ENCODE measurements at places on chromosomes 1 and 21.

GRCh38 chr1:241357366-241358340, 648 bp upstream of the RGS7 start:
- DNase-seq, result no peak

- peak; percentile 76 for DNase-seq
Measured at GRCh38 chr1:183841950-183842794, 37.3 kb downstream of the RGL1 start.

DNA sequence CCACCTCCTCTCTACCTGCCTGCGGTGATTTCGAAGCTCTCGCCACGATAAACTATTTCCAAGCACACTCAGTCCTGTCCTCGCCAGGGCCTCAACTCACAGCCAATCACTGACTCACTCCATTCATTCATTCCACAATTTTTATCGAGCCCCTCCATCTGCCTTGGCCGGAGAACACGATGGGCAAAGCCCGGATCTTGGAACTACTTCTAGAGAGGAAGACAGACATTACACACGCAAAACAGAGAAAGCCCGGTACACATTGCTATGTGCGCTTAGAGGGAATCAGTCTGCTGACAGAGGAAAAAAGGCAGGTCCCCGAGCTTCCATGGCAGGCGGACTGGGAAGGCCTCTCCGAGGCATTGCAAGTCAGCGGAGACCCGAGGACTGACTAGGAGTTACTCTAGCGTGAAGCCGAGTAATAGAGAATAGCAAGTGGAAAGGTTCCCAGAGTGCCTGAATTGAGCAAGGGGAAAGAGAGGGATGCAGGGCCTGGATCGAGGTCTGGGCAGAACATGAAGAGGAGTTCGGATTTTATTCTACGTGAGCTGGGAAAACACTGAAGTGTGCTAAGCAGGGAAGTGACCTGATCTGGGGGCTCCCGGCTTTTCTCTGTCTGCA, 54.2 kb upstream of the DNAJC6 start:
- peak; percentile 31 for DNase-seq

DNA sequence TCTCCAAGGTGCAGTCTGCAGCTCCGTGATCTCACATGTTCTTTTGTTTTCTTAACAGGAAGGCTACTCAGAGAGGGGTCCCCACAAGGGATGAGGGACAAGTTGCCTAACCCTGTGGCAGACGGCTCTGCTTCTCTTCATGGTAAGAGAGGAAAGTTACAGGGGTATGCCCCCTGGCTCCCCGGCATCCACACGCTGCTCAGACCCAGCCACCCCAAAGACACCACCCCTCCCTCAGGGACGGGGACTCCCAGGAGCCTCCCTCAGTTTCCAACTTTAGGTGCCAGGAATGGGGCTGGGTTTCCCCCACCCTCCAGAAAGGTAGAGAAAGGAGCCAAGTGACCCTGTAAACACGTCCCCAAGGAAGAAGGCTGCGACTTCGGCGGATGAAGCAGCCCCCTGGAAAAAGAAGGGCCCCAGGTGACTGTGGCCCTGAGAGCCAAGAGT, 19.7 kb downstream of the OPTC start:
- DNase-seq, result no peak

GRCh38 chr1:86380257-86380861, 15.8 kb downstream of the ODF2L start:
- DNase-seq, result peak; percentile 76

- no peak for DNase-seq
Measured at GRCh38 chr21:36830100-36830499, 131.2 kb downstream of the SIM2 start.

GRCh38 chr1:17045634-17046333, 8.0 kb downstream of the SDHB start:
- peak; percentile 69 for DNase-seq

GRCh38 chr1:74504933-74505512, 7.4 kb downstream of the LRRC53 start:
- no peak for DNase-seq

DNA sequence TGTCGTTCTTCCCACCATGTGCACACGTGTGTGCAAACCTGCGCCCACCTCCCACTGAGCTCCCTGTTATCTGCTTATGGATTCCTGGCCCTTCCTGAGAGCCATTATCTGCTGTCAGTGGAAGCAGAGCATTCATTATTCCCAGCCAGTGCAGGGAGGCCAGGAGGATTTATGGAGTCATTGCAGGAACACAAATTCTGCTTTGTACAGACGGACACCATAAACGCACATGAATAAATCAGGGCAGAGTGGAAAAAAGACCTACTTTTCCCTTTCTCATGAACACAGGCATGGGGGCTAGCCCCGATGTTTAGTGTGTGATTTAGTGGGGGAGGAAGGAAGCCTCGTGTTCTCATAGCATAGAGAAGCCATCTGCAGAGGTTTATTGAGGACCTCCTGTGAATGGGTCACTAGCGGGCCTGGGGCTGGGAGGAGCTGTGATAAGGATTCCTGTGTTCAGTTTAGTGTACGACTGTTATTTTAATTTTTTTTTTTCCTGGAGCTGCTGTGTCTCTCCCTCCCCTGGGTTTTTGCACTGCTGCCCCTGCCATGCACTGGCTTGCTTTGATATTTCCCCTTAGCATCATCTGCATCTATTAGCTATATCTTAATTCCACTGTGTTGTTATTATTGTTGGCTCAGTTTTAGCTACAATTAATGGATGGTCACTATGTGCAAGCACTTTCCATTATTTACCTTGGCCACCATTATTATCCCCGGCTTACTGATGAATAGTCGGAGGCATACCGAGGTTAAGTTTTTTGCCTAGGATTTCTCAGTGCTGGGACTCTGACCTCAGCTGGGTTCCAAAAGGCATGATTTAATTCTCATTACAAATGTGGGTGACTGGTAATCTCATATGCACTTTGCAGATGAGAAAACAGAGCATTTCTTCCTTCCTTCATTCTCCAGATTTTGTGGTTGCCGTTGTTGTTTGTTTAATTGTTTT, 33.0 kb downstream of the HUNK start:
- no peak for DNase-seq

DNA sequence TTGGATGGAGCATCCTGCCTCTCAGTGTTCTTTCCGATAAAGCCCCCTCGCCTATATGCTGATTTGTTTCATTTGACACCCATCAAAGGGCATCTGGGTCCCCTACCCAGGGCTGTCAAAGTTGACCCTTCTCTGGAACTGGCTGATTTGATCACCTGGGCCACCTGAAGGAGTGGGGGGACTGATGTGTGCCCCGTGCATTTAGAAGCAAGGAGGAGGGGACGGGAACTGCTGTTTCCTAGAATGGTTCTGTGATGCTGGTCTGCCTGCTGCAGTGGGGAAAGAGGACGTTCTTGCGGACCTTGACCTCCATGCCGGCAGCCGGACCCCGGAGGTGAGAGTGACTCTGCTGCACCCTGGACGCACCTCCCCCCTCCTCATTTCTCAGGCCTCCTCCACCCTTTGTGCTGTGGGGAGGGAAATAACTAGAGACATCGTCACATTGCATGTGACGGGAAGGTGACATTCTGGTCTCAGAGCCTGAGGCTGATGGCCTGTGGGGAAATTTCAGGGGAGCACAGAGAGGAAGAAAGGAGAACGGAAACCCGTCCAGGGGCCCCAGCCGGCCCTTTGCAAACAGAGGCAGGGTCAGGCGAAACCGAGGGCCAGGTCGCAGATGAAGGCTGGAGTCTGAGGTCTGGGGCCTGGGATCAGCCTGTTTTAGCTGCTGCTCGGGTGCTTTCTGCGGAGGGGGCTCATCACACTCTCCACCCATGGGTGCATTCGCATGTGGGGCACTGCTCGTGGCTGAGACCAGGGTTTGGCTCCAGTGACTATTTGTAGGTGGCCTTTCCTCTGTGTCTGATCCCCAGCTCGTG, 25.7 kb downstream of the CRYAA start:
- DNase-seq, result no peak

DNA sequence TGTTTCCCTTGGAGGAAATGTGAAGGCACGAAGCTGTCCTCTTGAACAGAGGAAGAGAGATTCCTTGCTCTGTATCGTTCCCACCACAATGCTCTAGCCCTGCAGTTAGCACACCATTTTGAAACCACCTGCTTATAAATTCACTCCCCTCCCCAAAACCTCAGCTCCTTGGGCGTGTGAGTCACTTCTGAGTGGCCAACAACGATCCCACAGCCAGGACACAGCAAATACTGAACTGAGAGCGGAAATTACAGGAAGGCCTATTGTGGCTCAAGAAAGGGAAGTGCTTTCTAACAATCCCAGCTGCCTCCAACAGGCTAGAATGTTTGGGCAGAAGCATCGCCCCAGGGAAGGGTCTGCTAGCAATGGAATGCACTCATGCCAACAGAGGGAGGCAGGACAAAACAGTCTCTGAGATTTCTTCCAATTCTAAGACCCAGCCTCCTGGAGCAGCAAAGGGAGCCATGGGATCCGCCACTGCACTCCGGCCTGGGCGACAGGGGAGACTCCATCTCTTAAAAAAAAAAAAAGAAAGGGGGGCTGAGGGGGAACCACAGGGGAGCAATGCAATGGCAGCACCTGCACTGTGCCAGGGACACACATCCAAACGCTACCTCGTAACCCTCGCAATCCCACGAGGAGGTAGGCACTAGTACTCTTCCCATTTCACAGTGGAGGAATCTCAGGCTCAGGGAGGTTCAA, 1.9 kb downstream of the TMEM53 start:
- DNase-seq, result peak; percentile 93

DNA sequence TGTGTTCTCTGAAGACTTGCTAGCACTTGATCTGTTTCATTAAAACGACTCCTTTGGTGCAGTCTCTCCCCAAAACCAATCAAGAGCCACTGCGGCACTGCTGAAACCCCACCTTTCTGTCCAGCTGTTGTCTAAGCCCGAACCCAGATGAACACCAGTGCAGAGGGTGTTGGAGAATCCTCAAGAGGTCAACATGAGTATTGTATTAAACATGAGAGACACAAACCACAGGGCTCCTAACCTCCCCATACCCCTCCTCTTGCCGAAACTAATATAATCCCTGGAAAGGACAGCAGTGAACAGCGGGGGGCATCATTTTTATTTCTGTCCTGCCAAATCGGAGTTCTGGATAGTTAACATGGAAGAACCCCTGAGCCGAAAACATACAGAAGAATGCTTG, 333.9 kb downstream of the CAMTA1 start:
- DNase-seq, result no peak

- peak; percentile 59 for DNase-seq
Measured at GRCh38 chr21:17759511-17760178, 59.5 kb downstream of the C21orf91 start.

DNA sequence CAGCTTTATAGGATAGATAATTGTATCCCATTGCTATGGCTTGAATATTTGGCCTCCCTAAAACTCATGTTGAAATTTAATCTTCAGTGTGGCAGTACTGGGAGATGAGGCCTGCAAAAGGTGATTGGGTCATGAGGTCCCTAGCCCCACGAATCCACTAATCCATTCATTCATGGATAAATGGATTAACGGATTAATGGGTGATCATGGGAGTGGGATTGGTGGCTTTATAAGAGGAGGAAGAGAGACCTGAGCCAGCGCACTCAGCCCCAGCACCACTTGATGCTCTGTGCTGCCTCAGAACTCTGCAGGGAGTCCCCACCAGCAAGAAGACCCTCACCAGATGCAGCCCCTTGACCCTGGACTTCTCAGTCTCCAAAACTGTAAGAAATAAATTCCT, 32.0 kb downstream of the S100A6 start:
- DNase-seq, result no peak

- DNase-seq, result no peak
Measured at GRCh38 chr21:35002879-35003722, 46.0 kb downstream of the RUNX1 start.

DNA sequence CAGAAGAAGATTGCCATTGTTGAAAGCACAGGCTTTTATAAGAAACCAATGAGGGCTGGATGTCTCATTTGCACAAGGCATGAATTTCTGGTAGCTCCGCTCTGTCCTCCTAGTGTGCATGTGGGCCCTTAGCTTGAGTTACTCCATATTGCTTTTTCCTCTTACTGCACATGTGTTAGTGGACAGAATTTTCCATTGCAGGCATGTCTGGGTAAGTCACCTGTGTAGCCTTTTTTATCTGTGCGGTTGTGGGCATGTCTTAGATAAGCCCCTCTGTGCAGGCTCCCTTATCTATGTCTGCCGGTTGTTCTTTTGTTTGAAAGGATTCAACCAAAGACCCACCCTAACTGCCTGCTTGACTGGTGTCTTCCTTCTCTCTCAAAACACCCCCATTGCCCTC, 7.2 kb upstream of the CLCA1 start:
- no peak for DNase-seq

GRCh38 chr1:78088015-78088414, 42.2 kb downstream of the GIPC2 start:
- no peak for DNase-seq

DNA sequence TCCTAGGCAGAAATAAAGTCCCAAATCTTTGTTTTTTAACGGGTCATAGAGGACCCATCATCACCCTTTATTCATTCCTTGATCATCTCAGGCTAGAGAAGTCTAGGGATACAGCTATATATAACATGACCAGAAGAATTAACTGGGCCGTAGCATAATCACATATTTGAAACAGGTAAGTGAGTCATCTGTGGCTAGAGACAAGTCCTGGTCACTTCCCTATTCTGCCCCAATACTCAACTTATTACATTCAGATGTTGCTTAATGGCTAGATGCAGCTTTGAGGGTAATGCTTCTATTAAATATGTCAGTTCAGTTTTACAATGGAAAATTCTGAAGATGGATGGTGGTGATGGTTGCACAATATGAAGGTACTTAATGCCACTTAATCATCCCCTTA, 47.0 kb downstream of the EXO1 start:
- DNase-seq, result peak; percentile 71

DNA sequence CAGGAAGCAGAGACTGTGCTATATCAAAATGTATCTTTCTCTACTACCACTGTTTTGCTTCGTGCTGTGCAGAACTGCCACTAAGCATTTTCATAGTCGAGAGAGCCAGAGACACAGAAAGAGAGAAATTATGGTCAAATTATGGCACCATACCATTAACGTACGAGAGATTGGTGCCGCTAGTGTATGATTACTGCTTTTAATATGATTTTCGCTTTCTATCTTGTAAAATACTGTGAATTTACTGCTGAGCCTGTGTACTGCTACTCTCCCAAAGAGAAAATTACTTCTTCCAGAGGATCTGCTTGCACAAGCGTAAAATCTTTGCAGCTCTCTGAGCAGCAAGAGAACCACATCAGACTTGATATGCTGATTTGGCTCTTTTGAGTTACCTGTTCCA, 71.1 kb upstream of the ZNF281 start:
- no peak for DNase-seq

GRCh38 chr1:113259988-113260387, 130.3 kb upstream of the MAGI3 start:
- DNase-seq, result no peak

- DNase-seq, result no peak
Measured at GRCh38 chr1:183416850-183417771, 1.1 kb downstream of the NMNAT2 start.

DNA sequence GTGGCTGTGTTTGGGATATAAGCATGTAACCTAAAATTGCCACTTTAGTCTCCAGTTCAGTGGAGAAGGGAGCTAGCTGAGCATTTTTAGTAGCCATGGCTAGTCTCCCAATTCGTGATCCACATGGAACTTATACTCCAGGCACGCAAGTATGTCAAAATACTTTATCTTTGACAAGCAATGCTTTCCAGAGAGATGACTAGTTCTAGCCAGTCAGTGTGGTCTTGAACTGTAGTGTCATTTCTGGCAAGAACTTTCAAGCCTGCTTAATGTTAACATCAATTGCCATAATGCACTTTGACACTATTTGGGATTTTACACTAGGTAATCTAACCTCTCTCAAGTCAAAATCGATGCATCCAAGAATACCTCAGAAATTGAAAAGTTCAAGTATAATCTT, 660.0 kb downstream of the PTPRC start:
- DNase-seq, result no peak

- peak; percentile 25 for DNase-seq
Measured at GRCh38 chr1:229951856-229952534, 115.0 kb upstream of the GALNT2 start.
